Left ventricle myocardium superior (tissue), 1 donor: ENCODE measurements at places on chromosomes 7 and 10. TPM values are rescaled to one million over a fixed set of nuclear protein-coding genes. Genes with fewer than 3 reads are reported as not detected.

GRCh38 chr10:44978570-44979280 lies at the start of gene DEPP1:
Gene DEPP1 (minus strand): TSS chr10:44978809. CDS start chr10:44978030, 779 bp downstream.
- DNase-seq = peak; percentile 95

Gene C10orf105
- total RNA-seq = 0.07 TPM

Gene CUZD1
- 0.12 TPM for total RNA-seq

GRCh38 chr7:85703251-85704010 lies 516.6 kb upstream of the SEMA3D start:
- no peak for DNase-seq

DNA sequence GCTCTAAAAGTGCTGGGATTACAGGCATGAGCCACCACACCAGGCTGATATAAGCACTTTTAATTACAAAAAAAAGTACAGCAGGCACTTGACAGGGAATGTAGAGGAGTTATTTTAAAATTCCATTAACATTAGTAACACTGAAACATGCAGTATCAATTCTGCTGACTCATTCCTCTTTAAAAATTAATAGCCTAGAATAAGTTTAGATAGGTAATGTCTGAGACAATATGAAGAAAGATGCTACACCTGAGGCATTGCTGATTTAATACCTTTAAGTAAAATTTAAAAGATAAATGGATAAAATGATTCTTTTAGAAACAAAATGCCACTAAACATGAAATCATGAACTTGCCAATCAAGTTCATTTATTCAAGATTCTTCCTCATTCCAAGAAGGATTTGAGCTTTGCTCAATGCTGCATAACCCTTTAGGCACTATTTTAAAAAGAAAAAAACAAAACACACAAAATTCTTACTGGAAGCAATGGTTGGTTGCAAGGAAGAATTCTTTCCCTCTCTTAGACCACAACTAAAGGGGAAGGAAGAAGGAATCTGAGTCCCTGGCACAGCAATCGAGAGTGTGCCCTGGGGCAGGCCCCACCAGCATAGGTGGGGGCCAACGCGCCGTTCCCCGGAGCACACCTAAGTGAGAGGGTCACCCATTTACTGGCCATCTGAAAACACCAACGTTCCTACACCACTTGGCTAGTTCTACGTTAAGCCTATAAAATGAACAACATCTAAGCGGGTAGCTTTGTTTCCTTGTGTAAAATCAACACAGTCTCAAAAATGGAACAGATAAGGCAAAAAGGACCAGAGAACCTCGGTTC lies 26.6 kb downstream of the ESYT2 start:
- no peak for DNase-seq

DNA sequence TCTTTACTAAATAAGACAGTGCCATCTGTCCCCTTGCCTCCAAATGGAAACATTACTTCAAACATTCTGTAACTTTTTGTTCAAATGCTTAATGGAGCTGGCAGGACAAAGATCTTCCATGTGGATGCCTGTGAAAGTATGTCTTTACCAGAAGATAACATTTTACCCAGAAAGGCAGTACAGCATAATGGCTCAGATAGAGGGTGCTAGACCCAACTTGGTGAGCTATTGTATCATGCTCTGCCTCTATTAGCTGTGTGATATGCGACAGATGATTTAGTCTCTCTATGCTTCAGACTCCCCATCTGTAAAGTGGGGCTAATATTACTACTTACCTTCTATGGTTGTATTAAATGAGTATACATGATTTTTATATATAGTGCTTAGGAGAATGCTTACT lies 8.8 kb upstream of the SMKR1 start:
- DNase-seq = no peak

DNA sequence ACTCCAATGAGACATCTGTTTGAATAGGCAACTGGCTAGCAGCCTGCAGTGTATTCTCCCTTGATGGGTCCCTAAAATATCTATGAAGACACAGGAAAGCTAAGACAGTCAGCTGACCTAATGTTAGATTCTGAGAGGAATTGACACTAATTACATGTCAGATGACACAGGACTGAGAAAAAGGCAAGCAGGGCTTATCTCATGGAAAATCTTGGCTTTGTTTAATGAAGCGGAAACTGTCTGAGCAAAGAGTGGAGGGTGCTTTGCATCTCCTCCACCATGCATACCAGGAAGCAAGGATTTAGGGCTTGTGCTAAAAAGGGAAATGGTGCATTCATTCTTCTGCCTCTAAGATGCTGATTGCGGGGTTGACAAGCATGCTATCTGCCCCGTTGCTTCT lies 135.5 kb upstream of the GLI3 start:
- no peak for DNase-seq

DNA sequence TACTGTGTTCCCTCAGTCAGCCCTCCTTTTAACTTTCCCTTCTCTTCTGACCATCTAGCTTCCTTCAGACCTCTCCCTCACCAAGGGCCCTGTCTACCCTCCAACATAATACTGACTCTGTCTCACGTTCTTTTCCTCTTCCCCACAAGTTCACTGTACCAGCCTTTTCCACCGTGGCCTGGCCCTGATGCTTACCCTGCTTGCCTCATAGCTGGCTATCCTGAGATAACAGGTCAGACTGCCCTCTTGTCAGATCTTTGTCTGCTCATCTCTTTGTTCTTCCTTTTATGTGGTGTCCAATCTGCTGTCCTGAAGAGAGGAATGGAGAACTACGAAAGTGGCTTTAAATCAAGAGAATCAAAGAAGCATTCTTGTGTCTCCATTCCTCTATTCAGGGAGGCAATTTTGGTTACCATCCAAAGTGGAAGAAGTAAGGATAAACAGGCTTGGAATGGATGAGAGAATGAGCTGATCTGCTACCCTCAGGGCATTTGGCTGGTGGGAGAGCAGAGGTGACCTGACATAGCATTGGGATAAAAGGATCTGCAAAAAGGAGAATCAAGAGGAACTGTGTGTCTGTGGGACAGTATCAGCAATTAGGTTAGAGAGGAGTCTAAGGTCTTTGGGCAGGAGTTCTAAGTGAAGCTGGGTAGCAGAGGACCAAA lies 8.1 kb downstream of the BTAF1 start:
- DNase-seq = no peak

Gene LDB3
- total RNA-seq = 1,459 TPM

Gene GPR15LG
- total RNA-seq = not detected

DNA sequence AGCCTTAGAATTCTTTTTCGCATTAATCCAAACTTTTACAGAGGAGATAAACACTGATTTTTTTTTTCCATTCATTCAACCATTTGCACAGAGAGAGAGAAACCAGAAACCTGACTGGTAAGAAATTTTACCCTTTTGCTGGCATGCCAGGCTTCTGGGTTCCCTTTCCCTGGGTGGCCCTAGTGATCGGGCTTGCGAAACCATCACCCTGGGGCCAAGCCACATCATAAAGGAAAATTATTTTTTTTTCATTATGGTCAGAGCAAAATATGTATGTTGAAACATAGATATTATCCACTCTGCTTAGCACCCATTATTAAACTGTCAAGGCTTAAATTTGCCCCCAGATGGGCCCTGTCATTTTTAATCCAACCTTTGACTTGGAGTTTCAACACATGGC lies 55.4 kb upstream of the INHBA start:
- no peak for DNase-seq

GRCh38 chr10:17244700-17245365 lies 16.8 kb downstream of the VIM start:
- no peak for DNase-seq

Gene GJD4
- total RNA-seq = not detected

GRCh38 chr10:82505009-82505408 lies 630.0 kb downstream of the NRG3 start:
- DNase-seq = no peak

Gene ABCA13
- total RNA-seq = 0.20 TPM

Gene CYP2C9
- total RNA-seq = not detected

Gene PAX4
- total RNA-seq = not detected

Gene MMP21
- total RNA-seq = not detected

Gene VWDE
- not detected for total RNA-seq

Gene ENO4
- 0.64 TPM for total RNA-seq

Gene FFAR4
- total RNA-seq = 0.07 TPM

Gene GIMAP6
- total RNA-seq = 31.5 TPM

DNA sequence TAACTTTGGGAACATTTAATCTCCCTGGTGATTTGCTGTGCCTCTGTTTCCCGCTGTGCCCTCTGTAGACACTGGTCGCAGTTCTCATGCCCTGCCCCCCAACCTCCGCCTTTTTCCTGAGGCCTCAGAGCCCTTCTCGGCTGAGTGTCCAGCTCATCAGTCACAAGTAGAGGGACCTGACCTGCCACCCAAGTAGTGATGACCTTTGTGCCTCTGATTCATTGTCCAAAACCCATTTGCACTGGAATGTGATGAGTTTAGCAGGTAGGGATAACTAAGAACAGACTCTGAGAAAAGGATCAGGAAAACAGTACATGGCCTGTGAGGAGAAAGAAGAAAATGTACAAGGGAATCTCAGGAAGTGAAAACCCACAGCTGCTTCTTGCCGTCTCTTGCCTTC lies 58.8 kb downstream of the LANCL2 start:
- DNase-seq = no peak

GRCh38 chr7:69762821-69763352 lies 164.6 kb downstream of the AUTS2 start:
- DNase-seq = no peak

- no peak for DNase-seq
Observed at GRCh38 chr10:24642921-24643678, 80.6 kb downstream of the ARHGAP21 start.

DNA sequence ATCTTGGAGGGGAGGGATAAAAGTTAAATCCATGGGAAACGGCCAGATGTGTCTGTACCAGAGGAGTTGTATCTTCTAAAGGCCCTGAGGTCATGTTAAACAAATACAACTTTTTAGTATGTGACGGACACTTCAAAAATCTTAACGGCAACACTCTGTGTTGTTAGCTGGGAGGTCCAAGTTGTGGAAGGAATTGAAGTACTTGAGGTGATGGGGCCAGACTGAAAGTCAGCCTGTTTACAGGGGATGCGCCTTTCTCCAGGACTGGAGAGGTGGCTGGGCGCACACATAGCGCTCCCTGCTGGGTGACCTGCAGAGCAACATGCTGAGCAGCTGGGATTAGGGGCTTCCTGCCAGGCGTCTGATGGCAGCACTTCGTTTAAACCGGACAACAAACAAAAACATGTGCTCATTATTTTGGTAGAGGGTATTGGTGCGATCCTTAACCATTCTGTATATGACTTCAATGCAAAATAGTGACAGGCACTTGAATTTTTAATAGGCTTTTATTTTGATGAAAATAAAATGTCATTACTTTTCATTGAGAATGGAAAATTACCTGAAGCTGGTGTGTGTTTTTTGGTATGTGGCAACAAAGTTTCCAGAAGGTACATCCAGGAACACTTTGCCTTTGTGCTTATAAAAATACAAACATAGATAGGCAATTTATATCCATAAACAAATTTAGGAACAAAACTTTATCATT lies 198.2 kb downstream of the MLLT10 start:
- DNase-seq = peak; percentile 70

GRCh38 chr7:55573234-55573900 lies 1.1 kb upstream of the VOPP1 start:
- DNase-seq = no peak
